ENCODE measurements at places on chromosomes 12 and 14.

GRCh38 chr12:30169839-30170591, 386.3 kb upstream of the TMTC1 start:
- peak; percentile 64 for DNase-seq

GRCh38 chr12:33876618-33877017, 145.7 kb upstream of the ALG10 start:
- no peak for DNase-seq

DNA sequence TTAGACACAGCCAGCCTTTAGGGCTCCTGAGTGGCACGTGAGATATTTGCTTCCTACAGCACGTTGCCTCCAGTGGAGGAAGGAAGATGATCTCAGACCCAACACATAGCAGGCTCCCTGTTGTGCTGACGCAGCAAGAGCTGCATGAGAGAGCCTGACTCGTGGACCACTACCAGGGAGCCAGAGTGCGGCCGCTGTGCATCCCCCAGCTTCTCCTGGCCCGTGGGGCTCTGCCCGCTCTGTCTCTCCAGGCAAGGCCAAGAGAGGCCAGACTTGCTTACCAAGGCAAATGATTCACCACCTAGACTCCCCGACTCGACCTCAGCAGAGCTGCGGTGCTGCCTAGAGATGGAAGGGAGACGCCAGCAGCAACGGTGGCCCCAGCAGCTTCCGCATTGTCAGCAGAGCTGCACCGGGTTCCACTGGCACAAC, 37.5 kb downstream of the MAP3K9 start:
- DNase-seq: no peak

GRCh38 chr14:82035397-82035796, 501.7 kb upstream of the SEL1L start:
- no peak for DNase-seq

- DNase-seq: peak; percentile 51
Observed at GRCh38 chr14:95061317-95062093, 95.8 kb downstream of the DICER1 start.

DNA sequence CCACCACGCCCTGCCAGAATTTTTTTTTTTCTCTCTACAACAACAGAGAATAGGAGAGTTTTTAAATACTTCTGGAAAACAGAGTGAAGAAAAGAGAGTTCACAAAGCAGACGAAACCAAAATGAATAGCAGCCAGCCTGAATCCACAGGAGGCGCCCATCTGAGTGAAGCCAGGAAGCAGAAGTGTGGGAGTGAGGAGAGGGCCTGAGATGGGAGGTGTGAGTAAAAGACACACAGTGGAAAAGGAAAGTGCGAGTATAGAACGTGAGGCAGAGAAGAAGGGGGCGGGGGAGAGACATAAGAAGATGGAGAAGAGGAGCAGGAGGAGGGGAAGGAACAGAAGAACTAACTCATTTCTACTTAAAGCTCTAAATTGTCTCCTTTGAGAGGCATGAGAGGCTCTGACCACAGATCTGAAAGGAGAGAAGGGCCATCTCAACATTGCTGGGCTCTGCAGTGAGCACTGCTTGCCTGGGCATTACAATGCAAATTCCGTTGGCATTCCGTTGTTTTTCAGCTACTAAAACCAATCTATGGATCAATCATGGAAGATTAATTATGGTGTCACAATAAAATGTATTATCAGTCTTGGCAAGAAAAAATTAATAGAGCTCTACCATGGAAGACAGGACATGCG, 140.1 kb upstream of the CPSF6 start:
- no peak for DNase-seq

GRCh38 chr14:64787619-64788018, 83.4 kb downstream of the PLEKHG3 start:
- DNase-seq: no peak

GRCh38 chr12:85821206-85821605, 15.0 kb downstream of the RASSF9 start:
- DNase-seq: no peak

- no peak for DNase-seq
Observed at GRCh38 chr12:91219511-91219910, 36.9 kb upstream of the DCN start.

DNA sequence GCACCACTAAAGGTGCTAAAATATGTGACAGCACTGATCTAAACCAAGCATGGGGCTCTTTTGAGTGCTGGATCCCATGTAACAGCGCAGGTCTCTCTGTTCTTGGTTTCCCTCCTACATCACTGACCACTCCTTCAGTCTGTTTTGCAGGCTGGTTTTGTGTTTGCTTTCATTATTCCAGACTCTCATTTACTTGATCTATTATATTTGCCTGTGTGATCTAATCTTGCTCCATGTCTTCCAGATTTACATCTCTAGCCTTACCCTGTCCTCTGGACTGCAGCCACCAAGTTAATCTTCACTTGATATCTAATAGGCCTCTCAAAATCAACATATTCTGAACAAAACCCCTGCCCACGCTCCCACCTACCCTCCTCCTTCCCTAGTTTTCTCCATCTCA, 8.6 kb downstream of the GLIPR1 start:
- DNase-seq: no peak

DNA sequence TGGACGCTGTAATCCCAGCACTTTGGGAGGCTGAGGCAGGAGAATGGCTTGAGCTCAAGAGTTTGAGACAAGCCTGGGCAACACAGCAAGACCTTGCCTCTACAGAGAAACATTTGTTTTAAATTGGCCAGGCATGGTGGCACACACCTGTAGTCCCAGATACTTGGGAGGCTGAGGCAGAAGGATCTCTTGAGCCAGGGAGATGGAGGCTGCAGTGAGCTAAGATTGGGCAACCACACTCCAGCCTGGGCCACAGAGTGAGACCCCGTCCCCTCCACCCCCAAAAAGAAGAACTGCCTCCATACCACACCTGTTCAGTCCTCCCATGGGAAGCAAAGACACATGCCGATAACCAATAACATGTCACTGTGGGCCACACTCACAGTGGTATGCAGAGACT, 19.2 kb downstream of the CCDC85C start:
- DNase-seq: no peak

GRCh38 chr12:50828886-50829285, 13.8 kb upstream of the TMPRSS12 start:
- no peak for DNase-seq

DNA sequence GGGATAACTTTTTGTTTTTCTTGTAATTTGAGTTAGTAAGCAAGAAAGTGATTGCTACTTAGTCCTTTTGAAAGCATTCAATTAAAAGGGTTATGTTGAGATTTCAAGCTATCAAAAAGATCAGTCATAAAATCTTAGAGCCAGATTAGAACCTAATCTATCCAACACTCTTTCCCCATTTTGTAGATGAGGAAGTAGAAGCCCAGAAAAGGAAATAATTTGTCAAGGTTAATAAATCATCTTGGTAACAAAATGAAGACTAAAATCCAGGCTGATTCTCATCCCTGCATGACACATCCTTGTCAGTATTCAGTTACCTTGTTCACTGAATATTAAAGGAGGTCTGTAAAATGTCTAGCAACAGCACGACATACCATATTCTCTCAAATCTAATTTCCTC, 26.5 kb downstream of the PPP1R13B start:
- DNase-seq: no peak

DNA sequence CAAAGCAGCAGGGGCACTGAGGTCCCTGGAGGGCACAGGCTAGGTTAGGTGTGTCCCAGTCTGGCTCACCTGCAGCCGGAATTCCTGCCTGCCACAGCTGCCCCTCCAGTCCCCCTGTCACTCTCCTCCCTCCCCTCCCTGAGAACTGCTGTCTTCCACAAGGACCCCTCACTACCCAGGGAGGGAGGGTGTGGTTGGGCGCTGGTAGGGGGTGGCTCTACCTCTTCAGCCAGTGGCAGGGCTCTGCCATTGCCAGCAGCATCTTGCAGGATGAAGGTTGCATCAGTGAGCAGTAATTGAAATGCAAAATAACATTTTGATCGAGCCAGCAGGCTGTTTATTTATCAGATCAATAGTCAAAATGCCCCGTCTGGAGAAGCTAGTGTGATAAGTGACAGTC, 45.7 kb downstream of the ESRRB start:
- DNase-seq: no peak

DNA sequence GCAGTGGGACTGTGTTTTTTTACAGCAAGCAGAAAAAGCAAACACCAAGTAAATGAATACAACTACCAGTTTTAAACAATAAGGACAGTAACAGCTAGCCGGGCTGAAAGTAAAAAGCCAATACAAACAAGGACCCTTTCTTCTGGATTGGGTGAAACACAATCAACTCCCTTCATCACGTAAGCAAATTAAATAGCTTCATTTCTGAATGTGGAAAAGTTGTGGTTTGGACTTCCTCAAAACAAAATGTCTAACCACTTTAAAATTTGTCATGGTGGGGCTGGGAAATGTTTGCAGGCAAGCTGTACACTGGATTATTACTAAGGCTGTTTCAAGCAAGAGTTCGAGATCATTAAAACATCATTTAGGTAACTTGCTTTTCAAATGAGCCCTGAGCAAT, 47.4 kb downstream of the TCHP start:
- no peak for DNase-seq

- no peak for DNase-seq
Observed at GRCh38 chr12:26725276-26725916, 107.6 kb downstream of the ITPR2 start.

- DNase-seq: no peak
Observed at GRCh38 chr12:47415054-47415453, 290.8 kb downstream of the RPAP3 start.

DNA sequence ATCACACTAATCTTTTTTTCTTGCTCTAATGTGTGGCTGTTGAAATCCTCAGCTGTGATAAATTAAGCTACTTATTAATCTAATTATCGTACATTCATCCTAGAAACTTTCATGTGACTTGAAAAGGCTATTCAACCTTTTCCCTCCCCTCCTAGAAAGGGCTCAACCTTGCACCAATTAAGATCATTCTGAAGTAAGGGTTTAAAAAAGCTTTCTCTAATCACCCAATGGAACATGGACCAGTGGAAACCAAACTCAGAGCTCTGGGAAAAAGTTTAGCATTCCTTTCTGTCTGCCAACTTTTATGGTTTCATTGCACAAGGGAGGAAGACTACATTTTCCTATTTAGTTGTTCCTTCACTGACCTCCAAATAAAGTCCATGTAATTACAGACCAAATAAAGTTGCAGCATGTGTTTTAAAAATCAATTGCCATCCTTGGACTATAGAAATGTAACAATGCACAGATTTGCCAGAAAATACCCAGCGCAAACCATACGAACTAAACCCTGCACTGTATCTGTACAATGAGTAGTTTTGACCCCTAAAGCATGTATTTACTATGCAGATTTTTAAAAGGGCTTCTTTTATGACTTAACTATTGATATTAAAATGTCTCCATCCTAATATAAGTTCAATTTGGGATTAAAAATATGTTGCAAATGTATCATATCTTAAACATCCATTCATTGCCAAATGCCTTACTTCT, 142.6 kb upstream of the OTX2 start:
- no peak for DNase-seq

DNA sequence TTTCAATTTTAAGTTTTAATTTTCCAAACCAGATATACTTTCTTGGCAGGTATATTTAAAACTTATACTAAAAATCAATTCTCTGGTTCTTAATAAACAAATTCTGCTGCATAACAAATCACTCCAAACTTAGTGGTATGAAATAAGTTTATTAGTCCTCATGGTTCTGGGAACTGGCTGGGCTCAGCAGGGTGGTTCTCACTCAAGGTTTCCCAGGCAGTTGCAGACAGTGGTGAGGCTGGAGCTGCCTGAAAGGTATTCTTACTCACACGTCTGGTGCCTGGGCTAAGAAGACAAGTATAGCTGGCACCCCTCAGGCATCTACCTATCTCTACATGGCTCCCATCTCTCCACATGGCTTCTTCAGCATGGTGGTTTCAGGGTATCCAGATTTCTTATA, 308.2 kb upstream of the CCDC196 start:
- no peak for DNase-seq

GRCh38 chr12:109232731-109233130, 76.4 kb downstream of the FOXN4 start:
- no peak for DNase-seq

DNA sequence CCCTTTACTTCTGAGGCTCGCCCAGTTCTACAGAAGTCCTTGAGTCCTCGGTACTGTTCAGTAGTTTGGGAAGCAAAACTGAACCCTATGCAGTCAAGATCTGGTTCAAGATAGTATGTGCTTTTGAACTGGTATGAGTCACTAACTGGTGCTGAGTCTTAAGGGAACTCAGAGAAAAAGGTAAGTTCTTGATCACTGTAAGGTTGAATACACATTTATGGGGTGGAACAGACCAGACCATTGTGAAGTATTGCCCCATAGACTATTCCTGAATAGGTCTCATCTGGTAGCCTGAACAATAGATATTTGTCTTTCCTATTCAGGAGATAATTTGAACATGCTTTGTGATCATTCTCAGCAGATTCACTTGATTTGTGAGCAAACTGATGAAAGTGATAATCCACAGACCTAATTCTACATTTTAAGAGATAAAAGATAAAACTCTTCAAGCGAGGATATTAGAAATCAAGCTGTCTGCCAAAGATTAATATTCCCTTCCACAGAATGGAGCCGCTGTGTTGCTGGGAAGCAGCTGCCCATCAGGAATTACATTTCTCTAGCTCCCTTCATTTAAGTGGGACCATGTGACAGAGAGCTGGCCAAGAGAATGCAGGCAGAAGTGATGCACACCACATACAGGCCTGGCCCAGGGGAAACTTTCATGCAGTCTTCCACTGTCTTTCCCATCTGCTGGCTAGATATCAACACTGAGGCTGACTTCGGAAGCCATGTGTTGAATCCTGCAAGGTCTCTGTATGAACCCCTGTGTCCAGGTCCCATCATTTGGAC, 369.8 kb upstream of the GARIN6 start:
- no peak for DNase-seq

- no peak for DNase-seq
Observed at GRCh38 chr12:5101686-5102085, 58.0 kb downstream of the KCNA5 start.

GRCh38 chr12:131672311-131672940, 38.5 kb upstream of the SFSWAP start:
- DNase-seq: peak; percentile 31

DNA sequence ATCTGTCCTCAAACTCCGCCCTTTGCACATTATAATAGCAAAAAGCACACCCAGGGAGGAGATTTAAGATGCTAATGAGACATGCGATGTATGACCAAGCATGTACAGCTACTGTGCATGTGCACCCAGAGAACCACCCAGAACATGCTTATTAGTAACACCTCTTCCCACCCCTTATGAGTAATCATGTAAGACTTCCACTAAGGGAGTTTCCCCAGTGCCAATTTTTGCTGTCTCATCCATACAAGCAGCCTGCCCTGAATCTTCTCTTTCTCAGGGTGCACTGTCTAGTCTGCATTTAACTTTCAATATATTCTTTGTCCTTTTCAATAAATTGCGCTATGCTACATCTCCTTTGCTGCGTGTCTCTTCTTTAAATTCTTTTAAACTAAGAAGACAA, 830.0 kb upstream of the NOVA1 start:
- no peak for DNase-seq

- DNase-seq: peak; percentile 31
Observed at GRCh38 chr12:3607821-3608220, 116.8 kb downstream of the PRMT8 start.

GRCh38 chr14:74630881-74631690, 19.0 kb upstream of the LTBP2 start:
- DNase-seq: no peak

GRCh38 chr14:70317969-70318634, 41.4 kb downstream of the COX16 start:
- DNase-seq: no peak

All from upper lobe of right lung (tissue), 1 donor.